Dermis microvascular lymphatic vessel endothelial cell (primary cell): ENCODE measurements at places on chromosomes 13 and 19. TPM values are rescaled to one million over a fixed set of nuclear protein-coding genes. Genes with fewer than 3 reads are reported as not detected.

GMIP gene
- total RNA-seq, result 3.7 and 8.0 TPM in 2 replicates

ZNF565 gene
- total RNA-seq, result 2.2 and 3.3 TPM in 2 replicates

COMP gene
- total RNA-seq, result not detected in 2 replicates

ZNF20 gene
- total RNA-seq, result 2.4 and 2.8 TPM in 2 replicates

RDH8 gene
- not detected in 2 replicates for total RNA-seq

KBTBD6 gene
- 7.7 and 8.5 TPM in 2 replicates for total RNA-seq

ZNF534 gene
- not detected in 2 replicates for total RNA-seq

TMEM59L gene
- total RNA-seq, result under 0.01 TPM in 1 of 2 replicates, not detected in the other

TBXA2R gene
- 1.9 and 2.1 TPM in 2 replicates for total RNA-seq

PSG6 gene
- not detected in 2 replicates for total RNA-seq

TSKS gene
- total RNA-seq, result not detected in 2 replicates

ADPRHL1 gene
- 0.25 and 0.77 TPM in 2 replicates for total RNA-seq

RXFP2 gene
- not detected in 2 replicates for total RNA-seq

SPRY2 gene
- 8.9 and 17.6 TPM in 2 replicates for total RNA-seq

ZNF677 gene
- 10.3 and 12.6 TPM in 2 replicates for total RNA-seq

ZSWIM9 gene
- 2.2 and 3.3 TPM in 2 replicates for total RNA-seq

IGSF23 gene
- 0.13 TPM in 2 replicates for total RNA-seq

FBXL12 gene
- total RNA-seq, result 6.3 and 9.5 TPM in 2 replicates
